ENCODE measurements at places on chromosomes 7 and 10.

DNA sequence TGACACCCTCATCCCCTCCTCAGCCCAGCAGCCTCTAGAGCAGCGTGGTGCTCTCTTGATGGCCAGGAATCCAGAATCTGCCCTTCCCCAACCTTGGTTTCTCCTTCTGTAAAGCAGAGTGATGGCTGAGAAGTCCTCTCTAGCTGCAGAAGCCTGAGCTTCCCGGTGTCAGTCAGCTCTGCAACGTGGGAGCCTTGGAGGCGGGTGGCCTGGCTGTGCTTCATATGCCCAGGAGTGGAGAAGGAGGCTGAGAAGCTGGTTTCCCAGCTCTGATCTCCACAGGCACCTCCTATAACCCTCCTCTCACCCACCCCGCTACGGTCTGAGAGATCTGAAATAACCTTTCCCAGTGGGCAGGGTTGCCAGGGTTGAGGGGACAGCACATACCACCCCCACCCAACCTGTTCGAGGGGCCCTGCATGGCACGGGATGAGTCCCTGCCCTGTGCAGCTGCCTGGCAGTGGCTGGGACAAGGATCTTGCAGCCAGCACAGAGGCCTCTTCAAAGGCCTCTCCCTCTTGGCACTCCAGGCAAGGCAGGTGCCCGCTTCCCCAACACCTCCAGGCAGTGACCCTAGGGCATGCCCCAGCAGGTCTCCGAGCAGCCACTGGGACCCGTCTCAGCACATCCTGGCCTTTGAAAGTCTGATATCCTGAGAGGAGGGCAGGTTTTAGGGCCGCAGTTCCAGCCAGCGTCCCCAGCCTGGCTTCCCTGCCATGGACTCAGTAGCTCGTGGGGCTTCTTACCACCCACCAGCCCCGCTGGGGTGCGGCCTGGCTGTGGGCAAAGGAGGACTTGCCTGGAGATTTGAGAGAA is 18.3 kb upstream of the SLC29A3 start:
- DNase-seq = no peak

DNA sequence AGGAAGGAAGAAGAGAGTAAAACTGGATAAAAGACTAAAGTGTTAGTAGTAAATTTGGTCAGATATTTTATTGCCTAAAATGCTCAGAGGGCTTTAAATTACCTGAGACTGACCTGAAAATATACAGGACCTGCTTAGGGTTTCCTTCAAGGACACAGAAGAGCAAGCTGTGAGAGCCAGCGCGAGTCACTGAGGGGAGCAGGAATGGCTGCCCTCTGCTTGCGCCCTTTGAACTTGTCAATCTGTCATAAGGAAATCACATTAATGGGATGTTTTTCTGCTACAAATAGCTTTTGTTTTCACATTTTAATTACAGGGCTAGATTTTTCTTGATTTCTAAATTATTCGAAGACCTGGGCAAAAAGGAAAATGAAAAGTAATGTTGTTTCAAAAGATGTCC is 26.9 kb downstream of the DNAJB9 start:
- DNase-seq = no peak

- peak; percentile 91 for DNase-seq
Observed at GRCh38 chr10:33273295-33274002, 61.0 kb downstream of the NRP1 start.

GRCh38 chr7:111763221-111763801 is 201.0 kb upstream of the IMMP2L start:
- peak; percentile 31 for DNase-seq

GRCh38 chr7:70565721-70566370 is 566.1 kb upstream of the GALNT17 start:
- no peak for DNase-seq

GRCh38 chr10:95706573-95706972 is 12.8 kb upstream of the TCTN3 start:
- no peak for DNase-seq

DNA sequence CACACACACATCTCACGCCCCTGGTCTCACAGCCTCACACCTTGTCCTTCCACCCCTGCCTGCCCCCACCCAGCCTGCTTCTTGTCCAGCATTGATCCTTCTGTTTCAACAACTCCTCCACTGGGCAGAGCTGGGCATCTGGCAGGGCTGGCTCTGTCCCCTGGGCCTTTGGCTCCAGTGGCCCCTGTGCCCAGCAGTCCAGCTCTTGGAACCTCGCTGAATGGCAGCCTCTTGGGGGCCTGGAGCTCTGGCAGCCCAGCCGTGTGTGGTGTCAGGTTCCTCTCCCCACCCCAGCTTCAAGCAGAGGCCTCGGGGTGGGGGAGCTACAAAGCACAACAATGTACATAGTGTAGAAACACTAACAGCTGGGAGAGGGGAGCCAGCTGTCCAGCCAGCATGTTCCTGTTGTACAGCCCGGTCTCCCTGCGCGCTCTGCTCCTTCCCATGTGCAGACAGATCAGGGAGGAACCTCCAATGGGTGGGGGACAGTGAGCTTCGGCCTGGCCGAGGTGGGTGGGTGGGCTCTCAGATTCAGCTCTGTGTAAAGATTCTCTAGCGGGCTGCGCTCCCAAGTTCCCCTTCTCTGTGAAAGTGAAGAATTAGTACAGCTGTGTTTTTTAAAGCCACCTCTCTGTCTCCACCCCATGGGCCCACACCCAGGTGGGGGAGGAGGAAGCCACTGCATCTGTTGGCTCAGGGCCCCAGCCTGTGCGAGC is 19.4 kb downstream of the ZMIZ2 start:
- DNase-seq = no peak

DNA sequence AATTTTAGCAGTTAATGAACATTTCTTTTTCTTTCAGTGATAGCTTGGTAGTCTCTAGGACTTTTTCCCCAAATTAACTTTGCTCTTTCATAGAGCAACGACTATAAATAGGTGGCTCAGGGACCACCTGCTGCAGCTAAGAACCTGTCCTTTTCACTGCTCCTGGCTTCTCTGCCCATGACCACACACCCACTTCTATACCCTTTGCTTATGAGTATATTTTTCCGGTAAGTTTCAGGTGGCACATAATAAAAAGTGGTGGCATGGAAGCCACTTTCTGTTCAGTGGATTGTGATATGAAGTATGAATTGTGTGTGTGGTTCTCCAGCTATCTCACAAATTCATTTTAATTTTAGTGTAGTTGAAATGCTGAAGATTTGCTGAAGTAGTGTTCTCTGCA is 1.2 kb downstream of the ING3 start:
- no peak for DNase-seq

DNA sequence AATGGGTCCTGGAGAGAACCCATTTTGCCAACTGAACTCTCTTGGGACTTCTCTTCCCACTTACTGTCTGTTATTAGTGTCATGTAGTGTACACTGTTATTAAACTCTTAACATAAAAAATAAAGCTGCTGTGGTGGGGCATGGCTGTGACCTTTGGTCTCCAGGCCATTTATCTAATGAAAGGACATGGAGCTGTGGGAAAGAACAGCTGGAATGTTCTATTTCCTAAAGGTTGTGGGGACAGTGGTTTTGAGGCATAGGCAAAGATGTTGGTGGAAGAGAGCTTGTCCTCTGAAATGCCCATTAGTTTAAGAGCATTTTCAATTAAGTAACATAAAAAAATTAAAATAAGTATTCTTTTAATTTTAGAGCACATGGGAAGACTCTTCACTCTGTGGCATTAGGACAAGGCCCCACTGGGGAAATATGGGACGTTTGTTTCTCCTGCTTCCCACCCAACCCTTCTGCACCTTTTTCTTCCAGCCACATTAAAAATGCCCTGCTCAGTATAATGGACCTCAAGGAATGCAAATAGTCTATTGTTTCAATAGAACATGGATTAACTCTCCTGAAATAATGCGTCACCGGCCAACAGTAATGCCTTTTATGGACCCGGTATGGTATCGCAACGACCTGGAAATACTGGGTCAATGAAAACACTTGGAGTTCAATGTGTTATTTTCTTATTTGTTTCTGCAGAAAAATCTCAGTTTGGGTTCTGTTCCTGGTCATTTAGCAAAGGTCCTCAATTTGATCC is 149.6 kb downstream of the BUB3 start:
- DNase-seq = no peak

Data from Daoy (cell line).